ENCODE measurements at places on chromosomes 16 and 17. TPM values are rescaled to one million over a fixed set of nuclear protein-coding genes. Genes with fewer than 3 reads are reported as not detected.

Gene CCL5
- 1.3 TPM for total RNA-seq

Gene RSL1D1
- 105 TPM for total RNA-seq

Gene SPATA22
- 1.6 TPM for total RNA-seq

Gene JUP
- total RNA-seq, result 1,980 TPM

Gene RAMP2
- total RNA-seq, result 11.6 TPM

Gene CMTM2
- total RNA-seq, result not detected

Gene RPRML
- 8.2 TPM for total RNA-seq

Gene OR4D1
- total RNA-seq, result 0.17 TPM

Gene DPEP2
- total RNA-seq, result 5.9 TPM

Gene ZG16
- total RNA-seq, result not detected

Gene KRTAP1-5
- total RNA-seq, result 0.22 TPM

Gene OSGIN1
- total RNA-seq, result 3.2 TPM

Gene CMTM1
- not detected for total RNA-seq

Gene DRC3
- 6.4 TPM for total RNA-seq

Gene KRTAP4-1
- total RNA-seq, result 66.2 TPM

Gene SMIM5
- total RNA-seq, result 9.4 TPM

Gene MFAP4
- total RNA-seq, result 11.1 TPM

Data from lower leg skin (tissue), 4 donors.